ENCODE measurements at places on chromosomes 2 and 18.

GRCh38 chr18:9055626-9056025 lies 46.9 kb upstream of the NDUFV2 start:
- DNase-seq = no peak

- no peak for DNase-seq
Measured at GRCh38 chr2:37361216-37361815, 16.9 kb downstream of the QPCT start.

DNA sequence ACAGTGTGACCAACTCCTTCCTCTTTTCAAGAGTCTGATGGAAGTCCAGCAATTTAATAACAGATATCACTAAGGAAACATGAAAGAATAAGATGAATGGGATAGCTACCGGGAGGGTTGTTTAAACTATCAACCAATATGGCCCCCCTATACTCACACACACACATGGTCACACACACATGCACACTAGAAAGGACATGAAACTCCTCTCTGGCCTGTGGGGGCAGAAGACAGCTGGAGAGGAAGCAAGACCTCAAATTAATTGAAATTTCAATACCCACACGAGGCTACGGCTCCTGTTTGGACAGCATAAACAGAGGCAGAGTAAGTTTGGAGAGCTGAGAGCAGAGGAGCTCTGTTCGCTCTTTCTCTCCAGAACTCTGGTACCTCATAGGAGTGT lies 34.7 kb upstream of the REEP1 start:
- DNase-seq = no peak

- DNase-seq = no peak
Measured at GRCh38 chr18:44811572-44812125, 131.0 kb downstream of the SETBP1 start.

DNA sequence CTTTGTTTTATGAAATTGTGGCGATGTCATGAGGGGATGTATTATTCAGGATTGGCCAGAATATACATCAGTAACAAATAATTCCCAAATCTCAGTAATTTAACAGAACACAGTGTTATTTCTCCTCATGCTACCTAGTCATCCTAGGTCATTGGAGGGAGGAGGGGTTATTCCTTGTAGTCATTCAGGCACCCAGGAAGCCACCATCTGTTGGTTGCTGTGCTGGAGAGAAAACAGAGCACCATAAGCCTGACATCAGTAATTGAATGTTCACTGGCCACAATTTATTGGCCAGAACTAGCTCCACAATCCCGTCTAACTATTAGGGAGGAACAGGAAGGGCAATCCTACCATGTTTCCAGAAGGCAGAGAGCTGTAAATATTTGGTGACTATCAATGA lies 303.5 kb upstream of the CELF4 start:
- DNase-seq = no peak

DNA sequence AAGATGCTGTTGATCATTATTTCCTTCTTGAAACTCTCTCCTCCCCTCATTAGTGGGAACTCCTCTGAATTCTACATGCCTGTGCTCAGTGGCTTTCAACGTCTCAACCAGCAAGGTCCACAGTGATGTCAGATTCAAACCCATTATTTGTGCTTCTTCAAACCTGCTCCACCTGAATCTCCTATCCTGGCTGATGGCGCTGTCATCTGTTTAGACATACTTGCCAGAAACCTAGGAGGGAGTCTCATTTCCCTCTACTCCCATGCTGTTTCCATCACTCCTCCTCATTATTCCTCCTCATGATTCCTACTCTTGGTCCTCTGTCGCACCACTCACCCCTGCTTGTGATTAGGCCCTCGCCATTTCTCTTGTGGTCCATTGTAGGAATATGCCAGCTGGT lies 2.9 kb upstream of the LPIN2 start:
- no peak for DNase-seq

- no peak for DNase-seq
Measured at GRCh38 chr18:80181642-80182461, 65.5 kb downstream of the PARD6G start.

- no peak for DNase-seq
Measured at GRCh38 chr18:54358495-54359040, 862 bp downstream of the C18orf54 start.

- no peak for DNase-seq
Measured at GRCh38 chr2:40786636-40787035, 334.7 kb upstream of the SLC8A1 start.

- DNase-seq = peak; percentile 58
Measured at GRCh38 chr2:119826370-119826961, 66.7 kb downstream of the PTPN4 start.

DNA sequence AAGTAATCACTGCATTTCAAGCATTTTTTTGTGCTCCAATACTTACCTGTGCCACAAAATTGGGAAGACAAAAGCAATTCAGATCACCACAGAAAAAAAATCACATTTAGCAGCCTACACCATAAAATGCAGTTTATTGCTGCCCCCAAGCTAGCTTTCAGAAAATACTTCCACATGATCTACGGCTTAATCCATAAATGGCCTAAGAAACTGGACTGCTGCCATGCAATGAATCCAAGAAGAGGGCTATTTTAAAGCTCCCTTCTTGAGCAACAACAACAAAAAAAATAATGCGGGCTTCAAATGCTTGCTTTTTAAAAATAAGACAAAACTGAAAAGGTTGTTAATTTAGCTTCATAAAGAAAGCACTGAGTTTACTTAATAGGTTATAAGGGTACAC lies 272.3 kb downstream of the RAD51AP2 start:
- no peak for DNase-seq

DNA sequence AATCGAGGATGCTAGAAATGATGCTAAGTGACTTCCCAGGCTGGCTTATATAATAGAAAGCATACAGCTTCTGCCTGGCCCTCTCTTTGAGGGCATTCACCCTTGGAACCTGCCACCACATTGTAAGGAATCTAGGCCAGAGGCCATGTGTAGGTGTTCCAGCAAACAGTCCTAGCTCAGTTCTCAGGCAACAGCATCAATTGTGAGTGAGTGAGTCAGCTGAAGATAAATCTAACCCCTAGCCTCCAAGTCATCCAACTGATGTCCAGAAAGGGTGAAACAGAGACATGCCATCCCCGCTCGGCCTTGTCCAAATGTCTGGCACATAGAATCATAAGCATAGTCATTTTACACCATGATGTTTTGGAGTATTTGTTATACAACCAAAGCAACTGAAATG lies 324.3 kb upstream of the KLHL14 start:
- DNase-seq = no peak

DNA sequence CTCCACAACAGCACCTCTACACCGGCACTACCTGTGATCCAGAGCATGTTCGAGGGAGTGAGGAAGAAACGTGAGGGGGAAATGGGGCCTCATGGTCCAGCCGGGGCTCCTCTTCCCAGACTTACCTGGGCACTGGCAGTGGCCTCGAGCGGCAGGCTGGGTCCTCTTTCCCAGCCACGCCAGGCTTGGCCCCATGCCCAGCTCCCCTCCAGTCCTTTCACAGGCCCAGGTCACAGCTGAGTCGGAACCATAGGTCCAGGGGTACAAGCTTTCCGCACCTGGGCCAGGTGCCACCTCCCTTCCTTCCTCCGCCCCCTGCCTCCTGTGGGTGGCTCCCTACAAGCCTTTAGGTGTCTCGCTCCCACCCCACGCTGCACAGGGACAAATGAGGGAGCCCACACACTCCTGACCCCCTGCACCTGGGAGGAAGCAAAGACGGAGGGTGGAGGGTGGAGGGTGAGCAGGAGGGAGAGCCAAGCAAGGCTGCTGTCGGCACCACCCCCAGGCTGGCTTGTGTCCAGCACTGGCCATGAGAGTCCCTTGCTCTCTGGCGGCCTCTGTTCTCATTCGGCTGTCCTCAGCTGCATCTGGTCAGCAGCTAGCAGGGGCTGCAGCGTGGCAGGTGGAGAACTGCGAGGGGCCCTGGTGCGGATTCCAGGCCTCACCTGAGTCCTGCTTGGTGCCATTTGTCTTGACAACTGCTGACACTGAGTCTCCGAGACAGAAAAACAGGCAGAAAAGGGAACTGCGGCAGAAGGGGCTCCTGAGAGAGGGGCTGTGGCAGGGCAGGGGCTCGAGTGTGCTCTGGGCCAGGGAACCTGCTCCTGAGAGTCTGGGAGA lies 26.8 kb downstream of the ADRA2B start:
- DNase-seq = no peak

- DNase-seq = no peak
Measured at GRCh38 chr2:25453199-25453905, 111.6 kb upstream of the DNMT3A start.

GRCh38 chr2:41489638-41490037 lies 558.2 kb upstream of the PKDCC start:
- DNase-seq = no peak

DNA sequence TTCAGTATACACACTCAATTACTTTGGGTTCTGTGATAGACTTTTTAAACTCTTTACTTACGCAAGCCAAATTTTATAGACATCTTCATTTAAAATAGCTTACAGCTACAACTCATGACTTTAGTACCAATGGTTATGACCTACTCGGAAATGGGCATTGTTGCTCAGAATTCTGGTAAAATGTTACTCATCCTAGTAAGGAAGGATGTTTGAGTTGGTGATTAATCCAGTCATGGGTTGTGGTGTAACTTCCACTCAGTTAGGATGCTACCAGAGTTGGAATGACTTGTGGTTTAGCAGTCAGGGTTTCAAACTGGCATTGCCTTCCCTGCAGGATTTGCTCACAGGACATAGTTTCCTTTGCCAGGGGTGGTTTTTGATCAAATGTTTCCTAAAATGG lies 7.4 kb upstream of the NPC1 start:
- peak; percentile 97 for DNase-seq

DNA sequence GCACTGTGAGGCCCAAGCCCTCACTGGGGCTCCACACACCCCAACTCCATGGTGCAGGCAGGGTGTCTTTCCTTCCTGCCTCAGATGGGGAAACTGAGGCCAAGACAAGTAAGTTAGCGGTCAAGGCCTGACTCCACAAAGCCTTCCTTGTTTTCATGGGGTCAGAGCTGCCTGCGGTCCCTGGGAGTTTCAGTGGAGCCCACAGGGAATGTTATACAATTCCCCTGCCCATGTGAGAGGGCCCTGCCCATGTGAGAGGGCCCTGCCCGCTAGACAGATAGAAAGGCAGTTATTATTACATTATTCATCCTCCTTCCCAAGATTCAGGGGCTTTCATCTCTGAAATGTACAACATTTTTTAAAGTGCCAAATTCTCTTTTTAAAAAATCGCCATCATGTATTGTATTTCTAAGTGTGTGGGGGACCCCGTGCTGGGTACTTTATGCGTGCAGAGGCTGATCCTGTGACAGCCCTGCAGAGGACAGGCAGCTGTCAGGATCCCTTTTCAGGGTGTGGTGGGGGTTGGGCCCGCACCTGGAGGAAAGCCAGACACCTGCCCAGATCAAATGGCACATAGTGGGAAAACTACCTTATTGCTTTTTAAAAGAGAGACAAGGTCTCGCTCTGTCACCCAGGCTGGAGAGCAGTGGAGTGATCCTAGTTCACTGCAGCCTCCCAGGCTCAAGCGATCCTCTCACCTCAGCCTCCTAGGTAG lies 23.4 kb downstream of the FBLN7 start:
- DNase-seq = no peak

DNA sequence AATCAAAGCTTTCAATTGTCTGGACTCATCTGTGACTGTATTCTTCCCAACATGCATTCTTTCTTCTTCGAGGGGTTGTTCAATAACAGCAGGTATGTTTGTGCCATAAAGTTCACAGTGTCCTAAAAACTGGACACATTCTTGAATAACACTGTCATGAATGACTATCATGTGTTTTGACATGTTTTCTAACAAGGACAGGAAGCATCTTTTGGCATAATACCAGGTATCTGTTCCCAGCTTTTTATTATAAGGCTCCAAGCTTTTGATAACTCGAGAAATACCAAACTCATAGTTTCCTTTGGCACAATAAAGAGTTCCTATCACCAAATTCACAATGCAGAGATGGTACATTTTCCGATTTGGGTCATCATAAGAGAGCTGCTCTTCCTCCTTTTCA lies 224.2 kb downstream of the AGPS start:
- no peak for DNase-seq
